ENCODE measurements at places on chromosomes 11 and 22.

- no peak for DNase-seq
Observed at GRCh38 chr11:74434528-74434927, 32.8 kb downstream of the KCNE3 start.

DNA sequence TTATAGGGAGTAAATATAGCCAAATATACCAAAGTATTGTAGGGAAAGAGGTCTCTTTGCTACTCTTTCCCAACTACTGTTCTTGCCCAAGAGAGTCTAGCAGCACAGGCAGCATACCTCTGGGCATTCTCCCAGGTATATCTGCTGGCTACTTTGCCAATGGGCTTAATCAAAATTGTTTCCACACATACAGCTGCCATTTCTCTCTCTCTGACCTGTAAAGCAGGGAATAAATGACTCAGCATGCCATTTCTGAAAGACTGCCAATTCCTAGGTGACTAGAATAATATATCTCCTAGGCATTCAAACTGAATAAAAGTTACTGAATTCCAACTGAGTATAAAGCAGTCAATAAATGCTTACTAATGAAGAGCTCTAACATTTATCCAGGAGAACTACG, 44.6 kb downstream of the RDX start:
- peak; percentile 44 for DNase-seq

DNA sequence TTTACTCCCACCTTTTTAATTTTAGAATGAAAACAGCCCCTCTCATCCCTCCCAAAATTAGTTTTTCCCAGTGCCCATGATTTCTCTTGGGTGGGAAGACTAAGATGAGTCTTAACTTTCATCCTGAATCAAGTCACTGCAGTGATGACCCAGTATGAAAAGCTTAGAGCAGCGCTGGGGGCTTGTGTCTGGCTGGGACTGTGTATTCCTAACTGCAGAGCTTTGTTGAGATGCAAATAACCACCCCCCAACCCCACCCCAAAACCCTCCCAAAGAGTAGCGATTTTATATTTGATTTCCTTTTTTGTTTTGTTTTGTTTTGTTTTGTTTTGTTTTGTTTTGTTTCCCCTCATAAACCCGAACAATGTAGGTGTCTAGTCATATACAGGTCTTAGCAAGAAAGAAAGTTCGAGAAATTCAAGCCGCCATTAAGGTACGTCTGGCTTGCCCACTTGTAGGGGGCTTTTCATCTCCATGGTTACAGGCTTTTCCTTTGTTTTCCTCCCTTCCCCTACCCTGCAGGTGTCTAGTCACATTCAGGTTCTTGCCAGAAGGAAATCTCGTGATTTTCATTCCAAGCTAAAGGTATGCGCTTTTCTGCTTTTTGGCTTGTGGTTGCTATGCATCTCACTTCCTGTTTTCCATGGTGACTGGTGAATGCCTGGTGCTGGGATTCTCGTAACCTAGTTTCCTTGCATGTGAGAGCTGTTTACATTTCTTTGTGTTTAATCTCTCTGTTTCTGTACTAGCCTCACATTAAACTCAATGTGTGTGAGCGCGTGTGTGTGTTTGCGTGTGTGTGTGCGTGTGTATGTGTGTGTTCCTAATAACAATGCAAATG, 144.6 kb upstream of the RASSF10 start:
- peak; percentile 72 for DNase-seq

- no peak for DNase-seq
Observed at GRCh38 chr11:1717745-1718144, 20.8 kb downstream of the KRTAP5-6 start.

DNA sequence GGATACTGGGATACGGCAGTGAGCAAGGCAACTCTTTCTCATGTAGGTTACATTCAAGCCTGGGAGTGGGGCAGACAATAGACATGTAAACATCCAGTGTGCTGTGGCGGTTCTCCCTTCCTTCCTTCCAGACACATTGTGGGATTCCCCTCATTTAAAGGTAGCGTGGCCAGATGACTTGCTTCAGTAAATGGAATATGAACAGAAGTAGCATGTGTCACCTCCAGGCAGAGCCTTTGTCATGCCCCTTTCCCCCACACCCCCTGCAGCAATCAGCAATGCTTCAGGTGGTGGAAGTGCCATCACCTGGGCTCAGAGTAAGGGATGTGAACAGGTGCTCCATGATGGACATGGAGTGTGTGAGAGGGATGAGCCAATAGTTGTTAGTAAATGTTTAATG, 34.8 kb upstream of the TTC12 start:
- DNase-seq, result no peak

DNA sequence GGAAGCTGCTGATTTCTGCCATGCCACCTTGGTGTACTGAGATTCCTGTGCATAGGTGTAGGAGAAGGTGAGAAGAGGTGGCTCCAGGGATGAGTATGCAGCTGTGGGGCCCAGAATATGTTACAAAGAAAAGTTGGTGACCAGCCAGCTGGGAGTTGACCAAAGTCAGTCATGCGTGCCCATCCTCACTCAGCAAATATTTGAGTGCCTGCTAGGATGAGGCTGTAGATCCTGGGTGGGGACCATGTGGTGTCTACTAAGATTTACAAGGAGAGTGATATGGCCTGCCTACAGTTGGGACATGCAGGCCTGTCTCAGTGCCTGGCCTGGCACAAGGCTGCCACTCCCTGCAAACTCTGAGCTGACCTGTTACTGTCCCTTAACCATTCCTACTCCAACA, 19.4 kb downstream of the RNF185 start:
- no peak for DNase-seq

DNA sequence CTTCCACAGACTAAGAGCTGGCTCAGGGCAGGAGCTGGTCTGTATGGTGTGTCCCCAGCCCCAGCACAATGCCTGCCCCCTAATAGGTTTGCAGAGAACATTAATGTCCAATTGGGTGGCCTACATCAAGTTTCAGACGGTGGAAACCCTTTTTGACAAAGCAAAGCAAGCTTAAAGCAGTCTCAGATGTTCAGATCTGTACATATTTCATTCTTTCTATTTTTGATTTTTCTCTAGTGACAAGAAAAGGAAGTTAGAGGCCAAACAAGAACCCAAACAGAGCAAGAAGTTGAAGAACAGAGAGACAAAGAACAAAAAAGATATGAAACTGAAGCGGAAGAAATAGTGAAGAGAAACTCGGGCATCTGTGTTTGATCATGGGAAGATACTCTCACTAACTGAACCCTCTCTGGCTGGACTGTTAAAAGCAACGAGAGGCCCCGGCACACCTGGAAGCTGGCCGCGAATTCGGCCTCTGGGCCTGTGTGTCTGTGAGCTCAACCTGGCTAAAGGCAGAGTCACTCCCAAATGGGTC, 40.5 kb downstream of the NAT10 start:
- DNase-seq, result no peak

GRCh38 chr11:17722000-17722643, 2.8 kb downstream of the MYOD1 start:
- no peak for DNase-seq

DNA sequence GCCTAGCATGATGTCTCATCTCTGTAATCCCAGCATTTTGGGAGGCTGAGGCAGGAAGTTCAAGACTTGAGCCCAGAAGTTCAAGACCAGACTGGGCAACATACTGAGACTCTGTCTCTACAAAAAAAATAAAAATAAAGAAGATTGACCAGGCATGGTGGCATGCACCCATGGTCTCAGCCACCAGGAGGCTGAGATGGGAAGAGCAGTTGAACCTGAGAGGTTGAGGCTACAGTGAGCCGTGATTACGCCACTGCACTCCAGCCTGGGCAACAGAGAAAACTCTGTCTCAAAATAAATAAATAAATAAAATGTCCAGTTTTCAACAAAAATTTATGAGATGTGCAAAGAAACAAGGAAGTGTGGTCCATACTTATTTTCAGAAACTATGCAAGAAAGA, 28.3 kb downstream of the EFCAB6 start:
- no peak for DNase-seq

DNA sequence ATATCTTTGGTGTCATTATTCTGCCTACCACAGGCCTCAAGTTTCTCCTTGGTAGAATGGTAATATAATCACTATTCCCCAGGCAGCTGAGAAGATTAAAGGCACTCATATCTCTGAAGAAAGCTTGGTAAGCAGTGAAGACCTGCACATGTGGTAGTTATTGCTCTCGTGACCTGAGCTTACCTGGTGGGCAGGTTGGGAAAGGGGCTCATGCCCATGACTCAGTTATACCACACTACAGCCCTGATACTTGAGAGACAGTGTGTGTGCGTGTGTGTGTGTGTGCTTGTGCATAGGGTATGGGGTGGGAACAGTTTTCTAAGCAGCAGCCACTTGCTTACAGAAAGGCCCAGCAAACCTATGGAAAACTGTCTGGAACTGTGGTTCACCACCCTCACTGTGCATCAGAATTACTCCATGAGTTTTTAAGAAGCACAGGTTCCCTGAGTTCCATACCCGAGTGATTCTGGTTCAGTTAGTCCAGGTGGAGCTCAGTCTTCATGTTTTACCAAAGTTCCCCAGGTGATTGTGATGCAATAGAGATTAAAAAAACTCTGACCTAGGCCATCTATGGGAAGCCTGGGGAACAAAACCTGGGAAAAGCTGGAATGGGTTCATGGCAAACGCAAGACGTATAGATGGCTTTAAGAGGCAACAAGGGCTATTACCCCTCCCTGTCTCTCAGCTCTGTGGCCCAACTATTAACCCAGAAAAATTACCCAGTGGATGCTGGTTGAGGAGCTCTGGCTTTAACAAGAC, 79.0 kb upstream of the ZBED5 start:
- no peak for DNase-seq

GRCh38 chr11:57357310-57357709, 19.2 kb downstream of the P2RX3 start:
- DNase-seq, result no peak

- no peak for DNase-seq
Observed at GRCh38 chr11:653837-654236, 16.8 kb downstream of the DRD4 start.

GRCh38 chr11:3916962-3917361, 61.5 kb downstream of the STIM1 start:
- no peak for DNase-seq

- DNase-seq, result no peak
Observed at GRCh38 chr11:3218483-3219280, at the start of gene MRGPRG. MRGPRG (minus strand) TSS chr11:3218813; CDS start chr11:3218813, 0 bp downstream.

GRCh38 chr11:83127310-83127637, 29.7 kb upstream of the PCF11 start:
- no peak for DNase-seq

DNA sequence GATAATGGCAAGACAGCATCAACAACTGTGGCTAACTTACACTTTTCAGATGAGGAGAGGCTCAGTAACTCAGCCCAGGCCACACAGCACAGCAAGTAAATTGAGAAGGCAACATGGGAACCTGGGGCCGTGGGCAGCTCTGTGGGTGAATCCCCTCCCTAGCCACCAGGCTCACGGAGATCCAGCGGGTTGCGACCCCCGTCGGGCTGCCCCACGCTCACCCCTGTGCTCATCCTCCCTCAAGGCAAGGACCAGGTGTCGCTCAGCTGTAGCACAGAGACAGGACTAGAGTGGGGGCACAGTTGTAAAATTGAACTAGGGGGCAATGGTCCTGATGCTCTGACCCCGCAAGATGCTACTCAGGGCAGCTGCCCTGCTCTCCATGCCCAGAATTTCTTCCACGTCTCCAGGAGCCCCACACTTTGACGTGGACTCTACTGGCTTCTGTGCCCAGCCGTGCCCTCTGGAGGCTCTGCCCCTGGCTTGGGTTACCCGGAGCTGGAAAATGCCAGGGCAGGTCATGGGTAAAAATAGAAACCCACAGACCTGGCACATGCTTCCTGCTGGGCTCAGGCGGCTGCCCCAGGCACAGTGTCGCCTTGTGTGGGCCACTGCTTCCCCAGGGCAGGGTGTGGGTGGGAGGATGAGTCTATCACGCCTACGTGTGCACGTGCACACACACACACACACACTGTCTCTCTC, 9.0 kb downstream of the TUBA8 start:
- DNase-seq, result no peak

DNA sequence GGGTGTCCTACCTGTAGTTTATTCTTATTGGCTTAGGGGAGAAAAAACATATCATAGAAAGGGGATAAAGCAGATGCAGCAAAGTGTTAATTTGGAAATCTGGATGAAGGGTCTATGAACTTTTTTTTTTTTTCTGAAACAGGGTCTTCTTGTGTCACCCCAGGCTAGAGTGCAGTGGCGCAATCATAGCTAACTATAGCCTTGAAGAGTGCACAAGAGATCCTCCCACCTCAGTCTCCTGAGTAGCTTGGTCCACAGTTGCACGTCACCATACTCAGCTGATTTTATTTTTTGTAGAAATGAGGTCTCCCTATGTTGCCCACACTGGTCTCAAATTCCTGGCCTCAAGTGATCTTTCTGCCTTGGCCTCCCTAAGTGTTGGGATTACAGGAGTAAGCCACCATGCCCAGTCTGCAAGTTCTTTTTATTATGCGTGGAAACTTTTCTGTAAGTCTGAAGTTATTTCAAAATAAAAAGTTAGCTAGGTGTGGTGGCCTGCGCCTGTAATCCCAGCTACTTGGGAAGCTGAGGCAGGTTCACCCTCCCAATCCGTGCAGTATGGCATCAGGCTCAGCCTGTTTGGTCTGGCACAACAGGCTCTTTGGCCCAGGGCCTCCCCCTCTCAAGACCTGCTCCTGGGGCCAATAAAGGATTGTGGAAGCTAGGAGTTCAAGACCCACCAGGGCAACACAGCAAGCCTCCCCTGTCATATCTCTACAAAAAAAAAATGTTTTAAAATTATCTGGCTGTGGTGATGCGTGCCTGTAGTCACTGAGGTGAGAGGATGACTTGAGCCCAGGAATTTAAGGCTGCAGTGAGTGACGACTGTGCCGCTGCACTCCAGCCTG, 111.9 kb downstream of the MED15 start:
- DNase-seq, result no peak

DNA sequence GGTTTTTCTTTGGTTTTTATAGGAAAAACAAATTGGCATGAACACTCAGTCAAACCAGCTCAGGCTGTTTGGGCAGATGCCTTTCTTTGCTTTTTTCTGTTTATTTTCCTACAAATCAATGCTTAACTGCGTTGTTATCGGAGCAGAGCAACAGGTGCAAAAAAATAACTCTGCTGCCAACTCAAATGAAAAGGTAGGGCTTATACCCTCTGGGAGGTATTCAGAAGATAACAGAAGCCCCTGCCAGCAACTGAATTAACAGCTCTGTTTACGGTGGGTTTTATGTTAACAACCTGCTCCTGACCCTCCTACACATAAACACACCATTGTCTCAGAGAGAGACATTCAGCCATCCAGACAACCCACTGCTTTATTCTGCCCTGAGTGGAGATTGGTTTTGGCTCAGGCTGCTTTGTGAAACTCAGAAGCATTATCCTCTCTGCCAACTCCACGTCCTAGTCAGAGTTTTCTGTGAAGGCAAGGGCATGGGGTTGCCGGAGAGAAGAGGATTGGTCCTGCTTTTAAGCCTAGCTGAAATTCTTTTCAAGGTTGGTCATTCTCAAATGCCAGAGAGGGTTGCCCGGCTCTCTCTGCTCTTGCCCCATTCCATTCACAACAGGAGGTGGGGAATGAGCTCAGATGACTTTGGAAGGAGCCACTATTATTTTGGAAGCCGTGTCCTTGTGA, 11.4 kb downstream of the EHF start:
- peak; percentile 80 for DNase-seq

GRCh38 chr11:1073261-1073724, 1.4 kb upstream of the MUC2 start:
- peak; percentile 84 for DNase-seq

DNA sequence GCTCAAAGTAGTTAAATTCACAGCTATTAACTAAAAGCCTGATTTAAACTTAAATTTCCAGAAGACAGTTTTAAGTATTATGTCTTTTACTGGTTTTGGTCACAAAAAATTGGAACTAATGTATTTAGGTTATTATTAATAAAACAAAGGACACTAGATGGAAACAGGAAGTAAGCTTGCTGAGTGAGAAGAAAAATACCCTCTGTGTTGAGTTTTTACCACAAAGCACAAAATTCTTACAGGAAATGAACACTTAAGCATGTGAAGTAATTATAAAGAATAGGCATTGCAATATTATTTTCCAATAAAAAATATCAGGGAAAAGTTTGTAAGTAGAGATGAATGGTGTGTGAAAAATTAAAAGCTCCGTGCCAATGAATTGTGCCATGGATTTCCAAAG, 46.3 kb downstream of the PIK3C2A start:
- no peak for DNase-seq

All from HT-29 (cell line).